ENCODE measurements at places on chromosomes 2 and 18.

- no peak for DNase-seq
Observed at GRCh38 chr2:207885010-207885409, 115.3 kb upstream of the FZD5 start.

DNA sequence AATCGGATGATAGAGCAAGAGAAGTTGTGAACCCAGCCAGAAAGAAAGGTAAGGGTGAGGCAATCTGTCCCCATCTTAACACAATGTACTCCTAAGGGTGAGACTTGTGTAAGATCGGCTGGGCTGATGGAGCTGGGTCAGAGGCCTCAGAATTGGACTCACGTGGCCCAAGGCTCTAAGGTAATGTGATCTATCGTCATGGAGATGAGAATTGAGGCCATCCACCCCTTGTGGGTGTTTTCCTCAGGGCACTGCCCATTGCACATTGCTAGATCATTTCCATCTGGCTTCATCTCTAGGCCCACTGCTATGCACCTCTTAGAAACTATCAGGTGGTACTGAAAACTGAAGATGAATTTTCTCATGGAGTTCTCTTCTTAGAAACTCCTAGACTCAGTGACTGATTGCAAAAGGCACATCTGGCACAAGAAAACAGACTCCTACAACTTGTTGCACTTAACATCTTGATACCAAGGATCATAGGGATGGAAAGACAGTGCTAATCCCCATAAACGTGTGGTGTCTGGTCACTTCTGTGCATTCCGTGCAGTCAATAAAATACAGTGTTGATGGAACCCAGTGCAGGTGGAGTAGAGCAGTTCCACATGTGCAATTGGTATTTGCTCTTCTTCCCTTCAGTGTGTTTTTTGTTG is 228.9 kb upstream of the FOSL2 start:
- DNase-seq = no peak

GRCh38 chr2:54773838-54774237 is 50.4 kb downstream of the EML6 start:
- no peak for DNase-seq

- DNase-seq = no peak
Observed at GRCh38 chr2:45268631-45269030, 259.4 kb upstream of the SIX2 start.

GRCh38 chr18:79425569-79425886 is 29.8 kb downstream of the NFATC1 start:
- DNase-seq = no peak

DNA sequence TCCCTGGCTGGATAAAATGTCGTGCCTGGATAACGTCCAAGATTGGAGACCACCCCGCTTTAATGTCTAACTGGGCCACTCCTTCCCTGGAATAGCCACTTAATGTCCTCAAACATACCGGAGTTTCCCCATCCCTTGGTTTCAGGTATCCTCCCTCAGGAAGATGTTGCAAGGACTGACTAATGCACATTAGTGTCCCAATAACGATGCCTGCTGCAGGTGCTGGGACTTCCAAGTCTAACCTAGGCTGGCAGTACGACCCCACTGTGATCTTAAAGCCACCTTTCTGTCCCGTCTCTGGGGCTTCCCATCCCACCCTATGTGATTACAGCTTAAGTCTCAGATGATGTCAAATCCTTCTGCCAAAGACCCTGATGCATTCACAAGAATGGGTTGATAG is 1.1 kb upstream of the ATP6V1C2 start:
- DNase-seq = no peak

Data from AG09319 (cell line).